M059J (cell line): ENCODE measurements at places on chromosomes 2 and 18.

- DNase-seq, result peak; percentile 61
Observed at GRCh38 chr18:74499633-74500032, 3.5 kb downstream of the CNDP2 start.

GRCh38 chr2:35220461-35220860, 1135.1 kb upstream of the CRIM1 start:
- peak; percentile 20 for DNase-seq

- DNase-seq, result no peak
Observed at GRCh38 chr2:118190474-118190873, 102.2 kb downstream of the INSIG2 start.

DNA sequence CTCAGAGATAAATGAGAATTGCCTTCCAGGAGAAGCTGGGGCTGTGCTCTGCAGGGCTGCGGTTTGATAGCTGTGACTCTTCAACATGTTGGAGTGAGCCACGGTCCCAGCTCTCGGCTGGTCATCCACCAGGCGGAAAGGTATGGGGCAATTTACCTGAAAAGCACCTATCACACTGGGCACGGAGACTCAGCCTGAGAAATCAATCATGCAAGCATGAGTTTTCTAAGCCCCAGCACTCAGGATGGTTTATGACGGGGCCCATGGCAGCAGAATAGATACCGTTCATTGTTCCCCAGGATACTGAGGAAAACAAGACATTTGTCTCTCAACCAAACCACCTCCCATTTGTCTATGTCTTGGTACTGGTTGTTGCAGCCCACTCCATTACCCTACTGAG, 83.9 kb downstream of the LOXHD1 start:
- no peak for DNase-seq

DNA sequence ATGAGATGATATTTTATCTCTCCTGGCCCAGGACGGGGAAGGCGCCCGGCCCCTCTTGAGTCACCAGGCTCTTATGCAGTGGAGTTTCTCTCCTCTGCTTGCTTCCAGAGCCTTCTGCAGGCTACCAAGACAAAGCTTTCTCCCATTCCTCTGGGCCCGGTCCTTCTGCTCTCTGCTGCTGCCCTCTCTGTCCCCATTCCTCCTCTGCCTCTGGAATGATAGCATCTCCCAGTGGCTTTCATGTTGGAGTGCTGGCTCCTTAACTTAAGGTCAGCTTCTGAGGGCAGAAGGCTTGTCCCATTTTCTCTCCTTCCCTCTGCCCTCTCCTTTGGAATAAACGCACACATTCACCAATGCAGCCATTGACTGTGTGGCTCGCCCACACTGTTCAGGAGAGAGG, 86.2 kb downstream of the SDC1 start:
- no peak for DNase-seq

- peak; percentile 80 for DNase-seq
Observed at GRCh38 chr2:200288670-200289429, 17.6 kb upstream of the SPATS2L start.

DNA sequence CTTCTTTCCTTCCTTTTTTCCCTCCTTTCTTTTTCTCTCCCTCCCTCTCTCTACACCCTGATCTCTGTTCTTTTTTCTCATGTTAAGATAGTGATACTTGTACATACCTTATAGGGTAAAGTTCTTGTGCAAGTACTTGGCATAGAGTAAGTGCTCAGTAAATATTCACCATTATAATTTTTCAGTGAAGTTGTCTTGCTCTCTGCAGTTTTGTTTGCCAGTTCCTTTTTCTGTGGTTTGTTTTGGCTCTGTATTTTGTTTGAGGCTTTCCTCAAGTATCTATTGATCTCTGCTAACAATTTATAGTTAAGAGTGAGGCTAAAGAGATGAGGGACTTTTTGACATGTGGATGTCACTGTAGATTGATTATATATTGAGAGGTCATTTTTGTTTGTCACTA, 48.0 kb downstream of the MTX2 start:
- no peak for DNase-seq

DNA sequence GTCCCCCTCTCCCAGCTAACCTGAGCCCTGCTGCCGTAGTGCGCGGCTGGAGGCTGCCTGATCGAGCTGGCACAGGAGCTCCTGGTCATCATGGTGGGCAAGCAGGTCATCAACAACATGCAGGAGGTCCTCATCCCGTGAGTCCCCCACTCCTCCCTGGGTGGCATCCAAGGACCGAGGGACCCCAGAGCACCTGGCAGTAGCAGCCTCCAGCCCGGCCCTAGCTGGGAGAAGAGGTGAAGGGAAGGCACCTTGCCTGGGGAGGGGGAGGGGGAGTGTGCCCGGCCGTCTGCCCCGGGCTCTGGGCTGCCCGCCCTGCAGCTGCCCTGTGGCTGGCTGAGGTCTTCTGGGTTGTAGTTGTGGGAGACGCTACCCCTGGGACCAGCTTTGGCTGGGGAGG, 26.3 kb downstream of the ANO7 start:
- no peak for DNase-seq

- DNase-seq, result no peak
Observed at GRCh38 chr2:181306785-181307184, 150.4 kb upstream of the ITGA4 start.

DNA sequence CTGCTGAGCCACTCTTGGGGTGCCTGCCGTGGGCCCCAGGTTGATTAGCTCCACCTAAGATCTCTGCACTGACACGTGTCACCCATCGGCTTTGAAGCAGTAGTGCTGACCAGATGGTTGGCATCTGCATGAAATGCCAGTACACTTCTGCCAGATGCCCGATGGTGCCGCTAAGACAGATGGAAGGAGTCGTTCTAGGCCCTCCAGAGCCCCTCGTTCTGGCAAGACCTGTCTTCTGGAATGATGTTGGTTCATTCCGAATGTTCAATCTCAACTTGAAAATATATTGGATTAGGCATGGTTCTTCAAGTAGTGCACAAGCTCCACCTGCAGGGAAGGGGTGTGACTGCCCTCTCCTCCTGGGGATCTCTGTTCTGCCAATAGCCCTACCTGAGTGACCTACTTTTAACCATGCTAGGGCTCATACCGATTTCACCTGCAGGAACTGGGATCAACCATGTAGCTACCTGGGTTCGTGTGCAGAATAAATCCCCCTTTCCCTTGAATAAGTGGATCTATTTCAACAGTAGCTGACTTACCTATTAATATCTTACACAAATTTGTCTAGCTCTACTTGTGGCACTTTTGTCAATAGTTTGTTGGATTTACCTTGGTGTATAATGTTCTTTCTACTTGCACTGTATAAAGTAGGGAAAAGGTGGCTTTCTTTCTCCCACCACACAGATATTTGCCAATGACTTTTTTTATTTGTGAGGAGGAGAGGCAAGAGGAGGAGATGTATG, 342.6 kb downstream of the CTNNA2 start:
- no peak for DNase-seq

GRCh38 chr2:16070648-16070971, 130.3 kb downstream of the MYCN start:
- DNase-seq, result no peak

- peak; percentile 97 for DNase-seq
Observed at GRCh38 chr18:23861805-23862470, 152.6 kb upstream of the TTC39C start.

GRCh38 chr2:27074738-27075565, 3.5 kb upstream of the EMILIN1 start:
- DNase-seq, result no peak

DNA sequence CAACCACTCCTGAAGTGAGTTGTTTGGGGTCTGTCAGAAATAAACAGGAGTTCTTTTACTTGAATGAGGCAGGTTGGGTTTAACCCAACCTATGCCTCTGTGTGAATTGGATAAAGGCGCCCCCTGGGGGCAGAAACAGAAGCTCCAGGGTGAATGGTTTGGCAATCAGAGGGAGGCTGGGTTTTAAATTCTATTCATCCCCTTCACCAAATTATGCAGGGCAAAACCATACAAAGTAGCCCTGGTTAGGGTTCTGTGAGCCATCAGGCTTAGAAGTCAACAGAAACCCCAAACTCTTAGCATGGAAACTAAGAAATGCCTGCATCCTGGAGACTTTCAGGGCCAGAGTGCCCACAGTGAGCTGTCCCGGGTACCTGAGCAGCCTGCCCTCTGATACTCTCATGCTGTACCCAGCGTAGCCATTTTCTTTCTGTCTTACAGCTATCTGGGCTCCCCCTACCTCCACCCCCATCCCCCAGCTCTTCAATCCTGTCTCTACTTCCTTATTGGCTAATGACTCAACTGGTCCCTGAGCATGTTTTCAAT, 241.5 kb downstream of the ICOS start:
- DNase-seq, result peak; percentile 3

- DNase-seq, result no peak
Observed at GRCh38 chr2:231339316-231339715, 56.2 kb upstream of the B3GNT7 start.

- DNase-seq, result no peak
Observed at GRCh38 chr2:218655751-218656150, 3.7 kb downstream of the ZNF142 start.

DNA sequence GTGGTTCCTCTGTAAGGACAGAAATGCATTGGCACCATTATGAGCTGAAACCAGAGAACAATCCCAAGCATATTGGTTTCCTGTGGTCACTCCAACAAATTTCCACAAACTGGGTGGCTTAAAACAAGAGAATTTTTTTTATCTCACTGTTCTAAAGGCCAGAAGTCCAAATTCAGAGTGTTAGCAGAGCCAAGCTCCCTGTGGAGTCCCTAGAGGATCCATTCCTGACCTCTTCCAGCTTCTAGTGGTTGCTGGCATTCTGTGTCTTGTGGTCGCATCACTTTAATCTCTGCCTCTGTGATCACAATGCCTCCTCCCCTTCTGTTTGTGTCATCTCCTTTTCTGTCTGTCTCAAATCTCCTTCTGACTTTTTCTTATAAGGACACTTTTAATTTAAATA, 380.3 kb downstream of the NYAP2 start:
- no peak for DNase-seq

GRCh38 chr2:120914839-120915521, 179.3 kb downstream of the GLI2 start:
- peak; percentile 93 for DNase-seq

DNA sequence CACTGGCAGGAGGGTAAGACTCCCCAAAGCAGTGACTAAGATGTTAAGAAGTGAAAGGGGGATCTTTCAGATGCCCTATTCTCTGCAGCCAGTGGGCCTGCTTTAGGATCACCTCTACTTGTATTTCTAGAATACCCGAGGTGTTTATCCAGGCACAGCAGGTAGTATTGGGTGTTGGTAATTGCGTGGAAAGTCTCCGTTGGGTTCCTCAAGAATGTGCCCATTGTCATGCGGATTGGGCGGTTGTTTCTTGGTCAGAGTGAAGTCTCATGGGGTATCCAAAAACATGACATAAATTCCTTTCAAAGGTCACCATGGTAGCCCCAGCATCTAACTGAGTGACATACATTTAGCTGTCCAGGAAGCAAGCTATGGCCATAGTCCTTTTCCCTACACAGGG, 308.8 kb downstream of the RPIA start:
- no peak for DNase-seq

GRCh38 chr2:184945326-184945725, 347.0 kb downstream of the ZNF804A start:
- DNase-seq, result no peak

GRCh38 chr2:20957788-20958525, 85.9 kb downstream of the APOB start:
- no peak for DNase-seq

- no peak for DNase-seq
Observed at GRCh38 chr2:121455446-121455845, 75.2 kb upstream of the RNU4ATAC start.

- DNase-seq, result no peak
Observed at GRCh38 chr2:31505111-31505510, 75.6 kb downstream of the SRD5A2 start.

- DNase-seq, result peak; percentile 26
Observed at GRCh38 chr2:47653902-47654789, 128.8 kb upstream of the MSH6 start.

DNA sequence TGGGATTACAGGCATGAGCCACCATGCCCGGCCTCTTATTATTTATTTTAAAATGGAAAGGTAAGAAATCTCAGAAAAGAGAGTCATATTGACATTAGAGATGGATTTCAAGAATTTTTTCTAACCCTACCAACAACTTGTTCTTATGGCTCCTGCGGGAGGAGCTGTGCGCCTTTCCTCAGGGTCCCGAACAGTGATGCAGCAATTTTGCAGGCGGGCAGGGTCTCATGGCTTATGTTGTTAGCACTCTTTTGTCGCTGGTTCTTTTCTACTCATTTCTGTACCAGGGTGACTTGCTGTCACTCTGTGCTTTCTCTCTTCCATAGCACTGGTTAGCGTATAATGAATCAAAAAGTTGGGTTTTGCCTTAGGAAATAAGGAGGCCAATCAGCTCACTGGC, 148.8 kb upstream of the DLGAP1 start:
- no peak for DNase-seq

- no peak for DNase-seq
Observed at GRCh38 chr18:32478317-32478716, 7.6 kb upstream of the GAREM1 start.

DNA sequence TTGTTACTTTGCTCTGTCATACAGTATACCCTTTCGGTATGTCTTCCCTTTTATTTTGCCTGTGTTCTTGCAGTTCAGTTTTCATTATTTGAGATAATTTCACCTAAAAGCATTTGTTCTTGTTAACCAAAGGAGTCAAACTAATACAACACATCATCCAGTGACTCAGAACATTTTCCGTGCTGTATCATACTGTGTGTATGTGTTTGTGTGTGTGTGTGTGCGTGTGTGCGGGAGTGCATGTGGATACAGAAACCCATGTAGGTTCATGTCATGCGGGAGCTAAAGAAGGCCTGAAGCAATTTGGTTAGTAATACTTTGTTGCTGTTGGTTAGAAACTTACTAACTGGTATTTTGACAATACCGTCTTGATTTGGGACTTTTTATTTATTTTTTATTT, 60.0 kb downstream of the CEP192 start:
- peak; percentile 4 for DNase-seq

GRCh38 chr2:174744111-174744510, 20.2 kb downstream of the CHRNA1 start:
- DNase-seq, result no peak

DNA sequence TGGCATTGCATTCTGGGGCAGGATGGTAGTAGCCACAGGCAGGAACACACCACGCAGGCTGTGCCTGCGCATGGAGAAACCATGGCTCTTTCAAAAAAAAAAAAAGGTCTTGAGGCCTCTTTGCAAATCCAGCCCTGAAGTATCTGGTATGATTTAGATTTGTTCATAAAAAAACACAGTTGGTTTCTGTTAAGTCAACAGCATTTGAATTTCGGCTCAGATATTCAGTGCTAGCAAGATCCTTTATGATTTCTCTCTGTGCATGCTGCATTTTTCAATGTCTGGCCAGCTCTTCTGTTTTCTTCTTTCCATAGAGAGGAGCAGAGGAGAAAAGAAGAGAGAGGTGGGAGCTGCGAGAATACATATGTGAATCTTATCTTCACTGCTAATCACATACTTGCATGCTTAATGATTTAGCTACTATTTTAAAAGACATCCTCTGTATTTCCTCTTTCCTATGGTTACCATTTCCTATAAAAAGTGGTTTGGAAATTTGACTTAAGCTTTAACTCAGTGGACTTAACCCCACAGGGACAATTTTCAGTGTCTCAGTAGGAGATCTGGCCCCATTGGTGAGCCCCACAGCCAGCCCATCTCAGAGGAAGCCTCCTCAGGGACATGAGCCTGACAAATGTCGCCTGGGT, 214.3 kb upstream of the APCDD1 start:
- no peak for DNase-seq

GRCh38 chr2:127694986-127695385, 6.3 kb upstream of the SFT2D3 start:
- DNase-seq, result no peak
